Stomach (tissue), 19 donors: ENCODE measurements at places on chromosomes 1 and 21. TPM values are rescaled to one million over a fixed set of nuclear protein-coding genes. Genes with fewer than 3 reads are reported as not detected.

The RXFP4 gene
- not detected for total RNA-seq

The KANK4 gene
- 2.5 TPM for total RNA-seq

GRCh38 chr1:20760322-20760721 is 26.8 kb downstream of the HP1BP3 start:
- H3K27ac ChIP-seq, result no peak overlapping the region
- no peaks in the 10 kb centered on the region for H3K27me3 ChIP-seq
- no peak overlapping the region for H3K4me3 ChIP-seq
- DNase-seq, result no peak
- no peaks in the 10 kb centered on the region for H3K4me1 ChIP-seq

- no peaks in the 10 kb centered on the region for H3K36me3 ChIP-seq
- no peak overlapping the region for H3K27ac ChIP-seq
- H3K27me3 ChIP-seq, result peaks cover 17% of the 10 kb centered on the region
- no peaks in the 10 kb centered on the region for H3K4me1 ChIP-seq
- H3K4me3 ChIP-seq, result no peak overlapping the region
These were observed 62.4 kb upstream of the IGSF21 start for GRCh38 chr1:18045203-18045602.
